Melanocyte of skin (primary cell): ENCODE measurements at places on chromosomes 6 and 20. TPM values are rescaled to one million over a fixed set of nuclear protein-coding genes. Genes with fewer than 3 reads are reported as not detected.

DNAAF9 gene
- 9.3 and 19.6 TPM in 2 replicates for total RNA-seq

HLA-F gene
- total RNA-seq: 101 and 156 TPM in 2 replicates

TCF15 gene
- not detected in 2 replicates for total RNA-seq

KIAA1586 gene
- total RNA-seq: 7.9 and 14.9 TPM in 2 replicates

TINAG gene
- total RNA-seq: not detected in 2 replicates

PCIF1 gene
- 12.7 and 12.8 TPM in 2 replicates for total RNA-seq

GRM4 gene
- total RNA-seq: under 0.01 TPM in 1 of 2 replicates, not detected in the other

MED20 gene
- 20.7 and 29.0 TPM in 2 replicates for total RNA-seq

CENPW gene
- 18.0 and 26.0 TPM in 2 replicates for total RNA-seq

RIN2 gene
- 1.3 and 1.7 TPM in 2 replicates for total RNA-seq

NELFCD gene
- total RNA-seq: 68.3 and 68.6 TPM in 2 replicates
